GM04503 (cell line): ENCODE measurements at places on chromosomes 2 and 18.

GRCh38 chr2:223314811-223315210 is 262.8 kb downstream of the KCNE4 start:
- no peak for DNase-seq

GRCh38 chr2:98697651-98698337 is 33.1 kb downstream of the MGAT4A start:
- DNase-seq = no peak

GRCh38 chr2:99784282-99784681 is 294.5 kb upstream of the REV1 start:
- no peak for DNase-seq

DNA sequence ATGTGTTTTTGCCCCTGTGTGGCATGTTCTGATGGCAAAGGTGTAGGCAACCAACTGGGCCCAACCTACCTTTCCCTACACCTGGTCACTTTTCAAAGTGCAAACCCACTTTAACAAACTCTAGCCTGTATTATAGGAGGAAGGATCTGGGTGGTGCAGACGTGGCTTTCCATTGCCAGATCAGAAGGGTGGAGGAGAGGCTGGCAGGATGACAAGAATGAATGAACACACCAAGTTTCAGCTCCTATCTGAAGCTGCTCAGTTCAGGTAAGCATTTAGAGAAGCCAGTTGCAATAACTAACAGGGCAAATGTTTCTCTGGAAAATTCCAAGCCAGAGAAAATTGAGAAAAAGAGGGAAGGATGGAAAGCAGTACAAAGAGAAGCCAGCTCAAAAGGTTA is 707 bp upstream of the SERPINB7 start:
- no peak for DNase-seq
